ENCODE measurements at places on chromosomes 13 and 19.

GRCh38 chr13:113770937-113771336 is 11.9 kb downstream of the TMEM255B start:
- no peak for DNase-seq

GRCh38 chr19:5018224-5019015 is 49.5 kb downstream of the KDM4B start:
- DNase-seq = peak; percentile 79

DNA sequence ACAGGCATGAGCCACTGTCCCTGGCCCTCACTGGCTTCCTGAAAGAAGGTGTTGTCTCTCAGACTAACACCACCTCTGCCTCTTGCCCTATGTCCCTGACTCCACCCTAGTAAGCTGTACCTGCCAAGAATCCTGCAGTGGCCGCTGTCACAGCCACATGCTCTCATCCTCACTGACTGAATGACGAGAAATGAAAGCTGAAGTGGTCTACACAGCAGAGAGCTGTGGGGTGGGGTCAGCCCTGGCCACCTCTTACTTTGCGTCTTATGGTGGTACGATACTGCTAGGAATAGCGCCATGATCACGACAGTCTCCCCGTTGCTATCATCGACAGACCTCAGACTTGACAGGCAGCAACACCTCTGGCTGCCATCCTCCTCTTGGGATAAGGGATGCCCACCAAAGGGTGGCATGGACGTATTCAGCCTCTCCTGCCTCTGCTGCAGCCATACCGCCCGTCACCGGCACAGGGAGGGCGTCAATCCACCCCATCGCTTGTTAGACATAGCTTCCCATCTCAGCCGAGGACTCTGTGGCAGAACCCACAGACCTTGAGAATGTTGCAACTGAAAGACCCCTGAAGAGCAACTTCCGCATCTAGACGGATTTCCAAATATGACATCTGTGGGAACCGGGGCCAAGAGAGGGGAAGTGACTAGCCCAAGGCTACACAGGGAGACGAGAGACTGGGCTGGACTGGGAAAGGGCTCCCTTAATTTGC is 809 bp downstream of the MYO1F start:
- DNase-seq = no peak

DNA sequence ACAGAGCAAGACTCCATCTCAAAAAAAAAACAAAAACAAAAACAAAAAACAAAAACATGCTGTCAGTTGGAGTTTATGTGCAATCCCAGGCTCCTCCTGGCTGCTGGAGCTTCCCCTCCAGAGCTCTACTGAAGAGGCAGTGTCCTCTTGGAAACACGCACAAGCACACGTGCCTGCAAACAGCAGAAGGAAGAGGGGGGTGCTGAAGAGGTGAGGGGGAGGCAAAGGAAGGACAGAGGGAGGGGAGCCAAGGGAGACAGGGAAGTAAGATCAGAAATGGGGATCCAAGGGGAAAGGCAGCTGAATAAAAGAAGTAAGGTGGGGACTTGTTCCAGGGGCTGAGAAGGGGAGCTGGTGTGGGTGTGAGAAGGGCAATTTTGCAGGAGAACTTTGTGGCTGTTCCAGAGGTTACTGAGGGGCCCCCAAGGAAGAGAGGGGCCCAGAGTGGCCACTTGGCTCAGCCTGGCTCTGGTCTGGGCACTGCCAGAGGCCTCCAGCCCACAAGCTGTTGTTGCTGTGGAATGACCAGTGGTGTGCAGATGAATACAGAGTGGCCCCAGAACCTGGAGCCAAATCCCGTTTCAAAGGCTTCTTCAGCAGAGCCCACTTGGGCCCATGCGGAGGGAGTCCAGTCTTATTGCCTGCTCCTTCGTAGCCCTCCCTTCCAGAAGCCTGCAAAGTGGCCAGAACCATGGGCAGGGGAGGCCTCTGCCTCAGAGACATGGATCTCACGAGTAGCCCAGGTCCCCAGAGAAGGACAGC is 34.4 kb downstream of the LYL1 start:
- no peak for DNase-seq

GRCh38 chr13:29502391-29503008 is 93.0 kb downstream of the SLC7A1 start:
- no peak for DNase-seq

DNA sequence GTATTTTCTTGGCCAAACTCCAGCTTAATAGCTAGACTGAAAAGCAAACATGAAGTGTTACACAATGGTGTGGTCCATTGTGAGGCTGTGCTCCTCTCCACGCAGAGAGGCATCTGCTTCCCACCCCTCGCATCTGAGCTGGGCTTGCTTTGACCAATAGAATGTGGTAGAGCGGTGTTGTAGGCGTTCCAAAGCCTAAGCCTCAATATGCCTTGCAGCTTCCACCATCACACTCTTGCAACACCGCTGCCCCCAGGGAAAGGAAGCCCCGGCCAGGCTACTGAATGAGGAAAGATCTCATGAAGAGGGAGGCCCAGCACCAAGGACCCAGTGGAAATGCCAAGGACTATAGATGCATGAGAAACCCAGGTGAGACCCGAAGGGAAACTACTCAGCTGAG is 9.4 kb downstream of the FLT1 start:
- DNase-seq = no peak

- no peak for DNase-seq
These were observed at the start of gene TJP3 for GRCh38 chr19:3708207-3708931. TJP3 (plus strand) TSS chr19:3708384; CDS start chr19:3728433, 20,049 bp downstream.

DNA sequence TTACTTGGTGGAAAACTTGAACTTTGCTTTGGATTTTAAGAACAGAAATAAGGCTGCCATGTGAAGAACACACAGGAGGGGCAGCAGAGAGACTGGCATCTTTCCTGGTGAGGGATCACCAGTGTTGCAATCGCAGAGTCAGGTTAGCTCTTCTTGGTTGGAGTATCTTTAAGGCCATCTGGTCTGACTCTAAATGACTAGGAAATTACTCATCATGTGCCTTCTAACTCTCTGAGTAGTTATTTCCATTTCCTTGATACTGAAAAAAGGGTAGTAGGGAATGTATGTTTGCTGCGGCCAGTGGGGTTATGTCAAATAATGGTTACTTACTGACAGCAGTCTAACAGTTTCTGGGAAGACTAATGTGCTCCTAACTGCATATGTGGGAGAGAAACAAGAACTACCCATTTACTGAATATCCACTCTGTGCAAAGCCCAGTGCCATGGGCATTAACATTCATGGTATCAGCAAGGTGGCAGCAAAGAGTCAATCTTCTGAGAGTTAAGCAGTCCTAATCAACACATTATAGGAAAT is 122.1 kb downstream of the COG6 start:
- DNase-seq = peak; percentile 96

DNA sequence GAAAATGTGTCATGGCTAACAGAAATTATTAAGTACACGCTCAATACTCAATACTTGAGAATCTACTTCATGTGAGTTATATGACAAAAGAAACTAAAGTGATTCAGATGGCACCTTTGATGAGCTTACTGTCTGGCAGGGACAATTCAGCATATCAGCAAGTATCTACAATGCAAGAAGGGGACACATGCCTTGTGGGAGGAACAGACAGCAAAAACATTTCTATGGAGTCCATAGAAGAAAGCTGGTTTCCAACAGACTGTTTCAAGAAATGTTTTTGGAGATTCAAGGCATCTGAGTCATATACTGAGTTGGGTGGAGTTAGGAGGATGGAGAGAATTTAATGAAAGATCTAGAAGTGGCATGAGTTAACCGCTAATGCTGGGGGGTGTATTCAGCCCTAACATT is 54.7 kb downstream of the MBNL2 start:
- no peak for DNase-seq

GRCh38 chr13:85367887-85368286 is 431.3 kb downstream of the SLITRK6 start:
- DNase-seq = peak; percentile 72

- DNase-seq = no peak
These were observed 22.0 kb upstream of the ARHGEF7 start for GRCh38 chr13:111093136-111093535.

DNA sequence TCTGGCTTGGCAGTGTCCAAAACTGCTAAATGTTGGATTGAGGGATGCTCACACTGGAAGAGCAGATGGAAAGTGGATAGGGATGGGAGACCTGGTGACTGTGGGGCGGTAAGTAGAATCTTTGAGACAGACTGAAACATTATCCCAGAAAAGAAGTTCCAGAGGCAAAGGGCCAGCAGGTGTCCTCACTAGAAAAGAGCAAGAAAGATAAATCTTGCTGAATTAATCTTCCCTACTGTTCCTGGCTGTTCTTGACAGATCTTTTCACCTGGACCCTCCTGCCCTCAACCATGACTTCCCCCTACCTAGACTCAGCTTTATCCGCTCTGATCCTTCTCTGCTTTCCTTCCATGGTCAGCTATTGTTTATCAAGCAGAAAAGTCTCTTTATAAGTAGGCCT is 35.0 kb upstream of the FRY start:
- DNase-seq = no peak

DNA sequence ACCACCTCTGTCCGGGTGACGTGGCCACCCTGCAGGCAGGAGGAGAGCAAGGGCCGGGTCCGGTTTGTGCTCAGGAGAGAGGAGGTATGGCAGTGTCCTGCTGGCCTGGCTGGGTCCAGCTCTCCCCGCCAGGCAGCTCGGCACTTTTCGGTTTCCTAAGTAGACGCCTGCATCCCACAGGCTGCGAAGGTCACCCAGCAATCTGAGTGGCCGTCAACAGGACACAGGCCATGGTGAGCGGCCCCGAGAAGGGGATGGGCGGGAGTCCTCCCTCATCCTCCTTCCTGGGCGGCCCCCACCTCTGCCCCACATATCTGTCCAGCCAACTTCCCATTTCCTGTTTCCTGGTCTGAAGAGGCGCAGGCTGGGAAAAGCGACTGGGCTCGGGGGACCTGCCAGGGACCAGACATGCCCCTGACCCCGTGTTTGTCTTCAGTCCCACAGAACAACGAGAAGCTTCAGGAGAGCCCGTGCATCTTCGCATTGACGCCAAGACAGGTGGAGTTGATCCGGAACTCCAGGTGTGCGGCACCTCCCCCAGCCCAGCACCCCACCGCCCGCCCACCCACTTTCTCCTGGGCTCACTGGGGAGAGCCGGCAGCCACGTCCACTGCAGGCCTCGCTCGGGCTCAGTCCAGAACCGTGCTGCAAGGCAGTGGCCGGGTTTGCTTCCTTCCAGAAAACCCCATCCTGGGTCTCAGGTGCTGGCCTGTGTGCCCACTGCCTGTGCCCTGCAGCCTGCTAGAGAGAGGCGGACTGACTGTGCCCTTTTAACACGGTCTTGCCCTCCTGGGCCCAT is 16.3 kb downstream of the PIAS4 start:
- DNase-seq = no peak

DNA sequence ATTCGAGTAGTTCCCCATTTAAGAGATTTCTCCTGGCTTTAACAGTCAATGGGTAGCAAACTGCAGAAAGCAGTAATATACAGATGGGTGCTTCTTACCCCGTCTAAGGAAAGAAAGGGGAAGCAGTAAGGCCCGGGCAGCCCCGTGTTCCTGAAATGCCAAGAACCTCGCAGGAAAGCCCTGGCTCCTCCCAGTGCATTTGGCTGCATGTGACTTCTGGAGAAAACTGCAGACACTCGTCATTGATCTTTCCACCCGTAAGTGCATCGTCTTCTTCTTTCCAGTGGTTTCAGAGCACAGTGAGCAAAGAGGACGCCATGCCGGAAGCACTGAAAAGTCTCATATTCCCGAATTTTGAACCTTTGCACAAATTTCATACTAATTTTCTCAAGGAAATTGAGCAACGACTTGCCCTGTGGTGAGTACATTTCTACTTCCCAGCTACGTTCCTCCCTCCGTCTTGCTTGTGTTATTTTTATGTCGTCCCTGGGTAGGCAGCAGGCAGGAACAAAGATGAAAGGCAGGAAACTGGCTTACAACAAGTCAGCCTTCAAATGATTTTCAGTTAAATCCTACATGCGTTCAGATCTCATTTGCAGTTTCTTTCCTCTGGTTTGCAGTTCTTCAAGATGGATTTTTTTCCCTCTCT is 165.2 kb downstream of the STK24 start:
- DNase-seq = no peak

- peak; percentile 24 for DNase-seq
These were observed 125.7 kb downstream of the TNFRSF19 start for GRCh38 chr13:23695711-23696464.

DNA sequence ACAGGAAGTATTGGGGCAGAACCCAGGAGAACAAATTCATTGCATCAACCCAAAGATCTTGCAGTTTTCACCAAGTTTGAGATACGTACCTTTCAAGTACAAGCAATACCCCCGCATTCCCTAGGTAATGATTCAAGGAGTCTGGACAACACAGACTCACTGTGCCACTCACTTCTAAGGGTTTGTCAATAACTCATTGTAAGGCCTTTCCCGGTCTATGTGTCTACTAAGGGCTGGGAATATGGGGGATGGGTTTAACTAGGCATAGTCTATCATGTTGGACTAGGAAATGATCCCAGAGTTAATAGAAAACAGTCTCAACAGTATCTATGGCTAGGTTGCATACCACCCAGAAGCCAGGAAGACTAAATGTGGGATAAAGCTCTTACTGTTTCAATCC is 8.3 kb upstream of the ITM2B start:
- DNase-seq = no peak

DNA sequence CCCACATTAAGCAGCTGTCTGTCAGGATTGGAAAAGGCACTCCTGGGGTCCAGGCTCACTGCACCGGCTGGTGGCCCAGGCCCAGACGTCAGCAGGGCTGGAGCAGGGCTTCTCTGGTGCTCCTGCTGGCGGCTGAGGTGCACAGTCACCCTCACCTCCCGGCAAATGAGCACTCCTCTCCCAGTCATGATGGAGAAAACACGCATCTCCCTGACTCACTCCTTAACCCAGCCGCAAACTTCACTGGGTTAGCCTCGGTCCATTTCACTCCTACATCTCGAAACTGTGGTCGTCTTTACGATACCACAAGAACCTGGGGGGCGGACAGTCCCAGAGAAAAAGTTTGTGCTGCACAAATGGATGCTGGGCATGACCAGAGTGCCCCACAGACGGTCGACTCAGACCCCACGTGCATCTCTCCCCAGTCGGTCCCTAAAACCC is 3.3 kb upstream of the RASA3 start:
- DNase-seq = no peak

DNA sequence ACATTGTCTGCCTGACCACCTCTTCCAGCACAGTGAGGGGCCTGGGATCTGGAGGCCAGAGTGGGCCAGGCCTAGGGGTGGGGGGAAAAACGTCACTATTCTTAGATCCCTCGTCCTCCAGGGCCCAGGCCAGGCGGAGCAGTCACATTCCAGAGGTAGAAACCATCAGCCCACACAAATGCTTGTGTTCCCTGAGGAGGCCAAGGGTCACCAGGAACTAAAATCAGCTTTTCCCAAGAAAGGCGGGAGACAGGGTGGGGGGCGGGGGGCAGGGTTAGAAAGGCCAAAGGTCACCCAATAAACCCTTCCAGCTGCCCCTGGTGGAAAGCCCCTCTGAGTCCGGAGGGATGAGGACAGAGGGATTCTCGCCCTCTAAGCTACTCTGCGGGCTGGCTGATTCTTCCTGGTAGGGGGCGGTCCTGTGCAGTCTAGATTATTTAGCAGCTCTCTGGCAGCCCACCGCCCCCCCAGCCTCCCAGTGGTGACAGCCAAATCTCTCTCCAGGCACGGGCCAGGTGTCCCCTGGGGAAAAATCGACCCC is 23.5 kb upstream of the CCL25 start:
- peak; percentile 37 for DNase-seq
